ENCODE measurements at places on chromosomes 5 and 9. TPM values are rescaled to one million over a fixed set of nuclear protein-coding genes. Genes with fewer than 3 reads are reported as not detected.

Gene STPG3
- not detected for total RNA-seq

Gene FOXE1
- total RNA-seq: not detected

Gene QRFP
- total RNA-seq: not detected

Gene TRPM3
- 16.2 TPM for total RNA-seq

Gene NMUR2
- not detected for total RNA-seq

Gene PCDHB1
- not detected for total RNA-seq
